ENCODE measurements at places on chromosomes 3 and 15. TPM values are rescaled to one million over a fixed set of nuclear protein-coding genes. Genes with fewer than 3 reads are reported as not detected.

Gene SERINC4
- total RNA-seq: 0.18 TPM

Gene TNIK
- 6.3 TPM for total RNA-seq

Gene ATP13A4
- total RNA-seq: 0.52 TPM

Gene LYZL4
- total RNA-seq: not detected

Gene ZWILCH
- 9.6 TPM for total RNA-seq

Gene PLAAT1
- 1.8 TPM for total RNA-seq

Gene MUSTN1
- total RNA-seq: 2.2 TPM

Gene SRGAP3
- 6.4 TPM for total RNA-seq

DNA sequence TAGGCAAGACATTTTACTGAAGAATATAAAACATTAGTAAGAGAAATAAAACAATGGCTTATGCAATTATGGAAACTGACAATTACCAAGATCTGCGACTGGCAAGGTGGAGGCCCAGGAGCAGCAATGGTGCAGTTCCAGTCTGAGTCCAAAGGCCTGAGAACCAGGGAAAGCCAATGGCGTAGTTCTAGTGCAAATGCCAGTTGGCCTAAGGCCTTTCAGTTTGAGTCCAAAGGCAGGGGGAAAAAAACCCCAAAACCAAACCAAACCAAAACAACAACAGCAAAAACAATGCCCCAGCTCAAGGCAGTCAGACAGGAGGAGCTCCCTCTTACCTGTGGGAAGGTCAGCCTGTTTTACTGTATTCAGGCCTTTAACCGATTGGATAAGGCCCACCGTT is 72.6 kb downstream of the ST6GAL1 start:
- H3K27me3 ChIP-seq: no peaks in the 10 kb centered on the region
- H3K4me3 ChIP-seq: no peak overlapping the region
- no peak for DNase-seq
- H3K36me3 ChIP-seq: no peaks in the 10 kb centered on the region
- no peaks in the 10 kb centered on the region for H3K4me1 ChIP-seq

GRCh38 chr3:139202226-139202958 is 141.4 kb upstream of the MRPS22 start:
- H3K27ac ChIP-seq: no peak overlapping the region
- H3K4me1 ChIP-seq: peaks cover 10% of the 10 kb centered on the region
- no peak for DNase-seq

DNA sequence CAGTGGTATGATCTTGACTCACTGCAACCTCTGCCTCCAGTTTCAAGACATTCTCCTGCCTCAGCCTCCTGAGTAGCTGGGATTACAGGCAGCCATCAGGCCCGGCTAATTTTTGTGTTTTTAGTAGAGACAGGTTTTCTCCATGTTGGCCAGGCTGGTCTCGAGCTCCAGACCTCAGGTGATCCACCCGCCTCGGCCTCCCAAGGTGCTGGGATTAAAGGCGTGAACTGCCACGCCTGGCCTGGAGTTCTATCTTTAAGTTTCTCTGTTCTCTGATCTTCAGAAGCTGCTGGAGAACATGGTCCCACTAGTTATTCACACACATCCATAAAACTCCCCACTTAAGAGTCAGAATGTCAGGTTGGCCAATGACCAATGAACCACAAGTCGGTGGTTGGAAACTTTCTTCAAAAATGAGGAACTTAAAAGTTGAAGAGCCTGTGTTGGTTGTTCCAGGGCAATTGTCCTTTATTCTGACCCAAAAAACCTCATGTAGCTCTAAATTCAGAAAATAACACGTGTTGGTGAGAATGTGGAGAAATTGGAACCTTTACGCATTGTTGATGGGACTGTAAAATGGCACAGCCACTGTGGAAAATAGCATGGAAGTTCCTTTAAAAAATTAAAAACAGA is 55.9 kb upstream of the PIK3CB start:
- H3K4me3 ChIP-seq: no peak overlapping the region
- no peaks in the 10 kb centered on the region for H3K4me1 ChIP-seq
- no peaks in the 10 kb centered on the region for H3K36me3 ChIP-seq
- no peak overlapping the region for H3K27ac ChIP-seq
- no peak for DNase-seq

DNA sequence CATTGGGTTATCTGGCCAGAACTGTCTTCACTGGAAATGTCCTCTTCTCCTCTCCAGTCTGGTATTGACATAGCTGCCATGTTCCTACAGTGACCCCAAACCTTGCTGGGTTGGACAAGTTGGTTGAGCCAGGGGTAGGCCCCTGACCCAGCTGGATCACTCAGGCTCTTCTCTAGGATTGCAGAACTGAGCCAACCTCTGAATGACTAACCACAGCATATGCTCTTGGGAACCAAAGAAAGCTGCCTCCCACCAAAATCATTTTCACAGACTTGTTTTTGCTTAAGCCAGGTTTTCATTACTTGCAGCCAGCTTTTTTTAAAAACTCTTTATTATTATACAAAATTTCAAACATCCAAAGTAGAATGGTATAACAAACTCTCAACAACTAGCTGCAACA is 41.4 kb downstream of the FSIP1 start:
- H3K4me1 ChIP-seq: no peaks in the 10 kb centered on the region
- H3K4me3 ChIP-seq: no peak overlapping the region
- no peak for DNase-seq
- no peaks in the 10 kb centered on the region for H3K36me3 ChIP-seq
- no peak overlapping the region for H3K27ac ChIP-seq

DNA sequence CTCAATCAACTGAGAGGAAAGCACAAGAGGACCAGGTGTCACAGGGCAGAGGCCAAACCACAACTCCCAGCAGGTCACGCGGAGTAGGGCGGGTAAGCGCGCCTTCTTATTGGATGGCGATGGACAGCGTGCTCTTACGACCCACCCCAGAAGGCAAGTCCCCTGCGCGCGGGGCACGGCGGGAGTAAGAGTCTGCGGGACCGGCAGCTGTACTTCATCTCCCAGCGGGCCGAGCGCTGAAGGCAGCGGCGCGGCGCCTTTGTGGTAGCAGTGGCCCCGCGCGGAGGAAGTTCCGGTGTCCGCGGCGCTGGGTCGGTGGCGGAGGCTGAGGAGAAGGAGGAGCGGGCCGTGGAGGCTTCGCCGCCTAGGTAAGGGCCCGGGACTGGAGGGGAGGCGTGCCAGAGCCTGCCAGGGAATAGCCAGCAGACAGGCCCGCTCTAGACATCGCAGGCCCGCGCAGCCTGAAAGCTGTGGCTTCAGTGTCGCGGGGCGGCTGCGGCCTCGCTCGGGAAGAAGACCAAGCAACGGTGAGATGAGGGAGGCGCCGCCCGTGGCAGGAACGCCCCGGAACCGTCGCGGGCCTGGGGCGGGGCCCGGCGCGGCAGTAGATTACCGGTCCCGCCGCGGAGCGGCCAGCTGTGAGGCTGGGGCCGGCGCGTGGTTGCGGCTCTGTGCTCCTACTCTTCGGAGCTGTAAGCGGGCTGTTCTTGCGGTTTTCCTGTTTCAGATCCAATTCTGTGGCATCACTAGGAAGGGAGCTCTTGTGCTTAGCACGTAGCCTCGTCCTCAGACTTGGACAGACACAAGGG is at the start of gene RBM6:
Gene RBM6, plus strand, starts transcription at position 293 of the 809 bp plus-strand sequence. CDS start 22,492 bp downstream, outside the sequence.
- H3K4me3 ChIP-seq: peak within 1 kb of the TSS; percentile 96
- H3K36me3 ChIP-seq: no peaks in the 10 kb centered on the region
- no peaks in the 10 kb centered on the region for H3K27me3 ChIP-seq
- DNase-seq: peak; percentile 93
- peak within 1 kb of the TSS; percentile 87 for H3K27ac ChIP-seq
- peaks cover 6% of the 10 kb centered on the region for H3K4me1 ChIP-seq

DNA sequence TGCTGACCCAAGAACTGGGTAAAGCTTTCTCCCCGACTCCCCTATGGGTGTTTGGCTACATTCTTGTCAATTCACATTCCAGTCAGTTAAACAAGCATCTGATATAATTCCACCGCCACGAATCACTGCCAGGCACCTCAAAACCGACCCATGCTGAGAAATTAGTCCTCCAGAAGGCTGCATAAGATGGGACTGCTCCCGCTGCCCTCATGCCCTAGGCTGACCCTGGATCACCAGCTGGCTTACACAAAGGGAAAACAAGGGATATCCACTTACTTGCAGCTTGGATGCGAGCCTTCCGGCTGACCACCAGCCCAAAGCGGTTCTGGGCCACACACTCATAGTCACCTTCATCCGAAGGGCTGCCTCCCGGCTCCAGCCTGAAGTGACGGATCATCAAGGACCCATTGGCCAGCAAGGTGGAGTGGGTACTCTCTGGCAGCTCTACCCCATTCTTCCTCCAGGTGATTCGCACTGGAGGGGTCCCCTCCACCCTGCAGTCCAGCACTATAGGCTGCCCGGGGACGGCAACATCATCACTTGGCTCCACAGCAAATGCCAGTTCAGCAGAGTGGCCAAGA is 2.9 kb downstream of the IGDCC3 start:
- no peaks in the 10 kb centered on the region for H3K4me1 ChIP-seq
- H3K27ac ChIP-seq: no peak overlapping the region
- DNase-seq: no peak
- H3K4me3 ChIP-seq: no peak overlapping the region
- H3K36me3 ChIP-seq: no peaks in the 10 kb centered on the region

DNA sequence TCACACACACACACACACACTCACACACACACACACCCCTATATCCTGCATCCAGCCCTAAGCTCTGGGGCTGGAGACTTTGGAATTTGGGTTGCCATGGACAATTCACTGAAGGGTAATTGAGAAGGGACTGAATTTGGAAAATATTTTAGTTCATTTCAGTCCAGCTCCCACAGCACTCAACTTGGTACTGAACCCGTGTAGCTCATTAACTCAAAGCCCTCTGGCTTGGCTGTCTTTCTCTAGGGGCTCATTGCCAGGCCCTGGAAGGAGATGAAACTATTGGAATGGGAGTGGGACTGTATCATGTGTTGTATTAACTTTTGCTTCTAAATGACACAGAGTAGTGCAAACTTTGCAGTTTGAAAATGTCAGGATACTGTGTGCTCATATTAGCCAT is 157.3 kb downstream of the EPHB1 start:
- no peak overlapping the region for H3K27ac ChIP-seq
- no peak for DNase-seq
- H3K36me3 ChIP-seq: no peaks in the 10 kb centered on the region
- no peaks in the 10 kb centered on the region for H3K4me1 ChIP-seq
- H3K27me3 ChIP-seq: no peaks in the 10 kb centered on the region
- no peak overlapping the region for H3K4me3 ChIP-seq

GRCh38 chr3:141076036-141076773 is 25.1 kb downstream of the SPSB4 start:
- H3K4me1 ChIP-seq: peaks cover 5% of the 10 kb centered on the region
- no peaks in the 10 kb centered on the region for H3K27me3 ChIP-seq
- no peak for DNase-seq
- no peak overlapping the region for H3K27ac ChIP-seq
- H3K36me3 ChIP-seq: no peaks in the 10 kb centered on the region

GRCh38 chr3:98764472-98764884 is 1.3 kb downstream of the ST3GAL6 start:
- H3K27me3 ChIP-seq: no peaks in the 10 kb centered on the region
- no peak overlapping the region for H3K27ac ChIP-seq
- H3K36me3 ChIP-seq: no peaks in the 10 kb centered on the region
- peaks cover 4% of the 10 kb centered on the region for H3K4me1 ChIP-seq
- H3K4me3 ChIP-seq: no peak overlapping the region

DNA sequence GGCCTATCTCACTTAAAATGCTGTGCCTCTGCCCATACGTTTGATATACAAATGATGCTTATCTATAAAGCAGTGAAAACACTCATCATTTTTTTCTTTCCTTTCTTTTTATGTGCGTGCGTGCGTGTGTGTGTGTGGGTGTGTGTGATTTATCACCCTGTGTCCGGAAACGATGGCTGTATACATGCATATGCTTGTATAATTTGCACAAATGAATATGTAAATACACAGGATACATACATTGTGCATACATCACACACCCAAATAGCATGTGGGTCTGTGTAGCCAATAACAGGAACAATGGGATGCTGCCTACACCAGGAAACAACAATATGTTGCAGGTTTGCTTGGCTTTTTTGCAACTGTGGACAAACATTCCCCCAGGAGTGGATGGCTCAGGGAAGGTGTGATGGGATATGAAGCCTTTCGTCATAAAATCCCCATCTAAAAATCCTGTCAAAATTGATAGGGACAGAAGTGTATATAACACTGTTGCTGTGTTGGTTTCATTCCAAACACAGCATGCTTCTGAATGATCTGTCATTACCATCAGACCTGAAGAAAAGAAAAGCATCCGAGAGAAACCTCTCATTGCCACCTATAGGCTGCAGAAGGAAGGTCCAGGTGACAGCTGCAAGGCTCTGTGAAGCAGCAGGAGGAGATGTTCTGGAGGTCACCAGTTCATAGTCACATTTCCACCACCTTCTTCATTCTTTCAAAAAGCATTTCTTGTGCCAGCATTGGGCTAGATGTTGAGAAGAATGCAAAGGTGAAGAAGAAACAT is 503.9 kb upstream of the NR2F2 start:
- no peaks in the 10 kb centered on the region for H3K36me3 ChIP-seq
- H3K4me3 ChIP-seq: no peak overlapping the region
- H3K27me3 ChIP-seq: no peaks in the 10 kb centered on the region
- peaks cover 2% of the 10 kb centered on the region for H3K4me1 ChIP-seq
- DNase-seq: no peak
- H3K27ac ChIP-seq: no peak overlapping the region

GRCh38 chr15:67512933-67513714 is 7.8 kb upstream of the C15orf61 start:
- H3K4me3 ChIP-seq: no peak overlapping the region
- no peak overlapping the region for H3K27ac ChIP-seq
- no peaks in the 10 kb centered on the region for H3K4me1 ChIP-seq
- no peaks in the 10 kb centered on the region for H3K36me3 ChIP-seq
- no peaks in the 10 kb centered on the region for H3K27me3 ChIP-seq
- DNase-seq: no peak

DNA sequence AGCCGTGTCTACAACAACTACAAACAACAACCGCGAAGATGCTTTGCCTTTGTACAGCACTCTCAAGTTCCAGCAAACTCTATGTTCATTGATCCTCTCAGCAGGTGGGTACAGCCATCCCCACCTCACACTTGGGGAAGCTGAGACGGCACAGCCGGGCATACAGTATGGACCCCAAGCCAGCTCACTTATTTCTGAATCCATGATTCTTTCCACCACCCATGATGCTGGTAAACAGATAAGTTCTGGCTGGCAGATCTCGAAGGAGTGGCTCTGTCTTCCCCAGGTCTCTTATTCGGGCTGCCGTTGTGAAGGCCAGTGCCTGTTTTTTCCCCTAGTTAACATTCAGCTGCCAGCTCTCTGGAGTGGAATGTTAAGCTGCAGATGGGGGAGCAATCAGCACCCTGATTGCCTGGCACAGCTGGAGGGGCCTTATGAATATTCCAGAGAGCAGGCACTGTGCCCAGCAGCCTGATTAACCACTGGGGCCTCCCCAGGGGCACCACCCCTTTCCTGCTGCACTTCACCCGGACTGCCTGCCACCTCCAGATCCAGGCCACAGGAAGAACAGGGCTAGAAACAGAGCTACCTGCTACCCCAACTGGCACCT is 73.2 kb downstream of the CORO2B start:
- peaks cover 3% of the 10 kb centered on the region for H3K4me1 ChIP-seq
- H3K4me3 ChIP-seq: no peak overlapping the region
- H3K27ac ChIP-seq: no peak overlapping the region
- DNase-seq: no peak
- H3K36me3 ChIP-seq: no peaks in the 10 kb centered on the region
